ENCODE measurements at places on chromosomes 7 and 10.

DNA sequence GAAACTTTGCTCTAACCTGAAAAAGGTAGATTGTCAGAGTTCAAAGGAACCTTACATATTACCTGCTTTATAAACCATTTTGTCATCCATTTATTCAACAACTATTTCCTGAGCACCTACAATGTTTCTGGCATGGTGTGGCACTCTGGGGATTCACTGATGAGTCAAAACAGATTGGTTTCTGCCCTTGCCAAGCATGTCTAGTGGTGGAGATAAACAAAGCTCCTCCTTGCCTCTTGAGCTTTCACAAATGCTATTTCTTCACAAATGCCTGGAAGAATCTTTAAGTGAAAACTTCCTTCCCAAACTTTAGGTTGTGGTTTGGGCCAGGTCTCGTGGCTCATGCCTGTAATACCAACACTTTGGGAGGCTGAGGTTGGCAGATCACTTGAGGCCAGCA, 85.1 kb upstream of the RELN start:
- DNase-seq = no peak

DNA sequence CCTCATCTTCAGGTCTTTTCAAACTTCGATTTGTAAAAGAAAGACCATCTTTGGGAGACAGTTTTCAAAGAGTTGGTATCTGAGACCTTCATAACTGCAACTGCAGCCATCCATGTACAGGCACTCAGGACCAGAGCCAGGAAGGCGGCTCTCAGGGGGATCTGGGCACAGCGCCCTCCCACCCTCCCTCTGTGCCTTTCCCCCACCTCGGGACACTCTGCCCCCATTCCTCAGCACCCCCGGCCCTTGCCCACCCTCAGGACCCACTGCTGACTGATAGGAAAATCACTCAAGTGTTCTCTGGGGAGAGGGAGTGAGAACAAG, 143.6 kb downstream of the CUBN start:
- no peak for DNase-seq

GRCh38 chr10:283916-284356, 148.7 kb downstream of the ZMYND11 start:
- DNase-seq = no peak

- DNase-seq = peak; percentile 11
Observed at GRCh38 chr10:92848037-92848440, 281 bp upstream of the EXOC6 start.

DNA sequence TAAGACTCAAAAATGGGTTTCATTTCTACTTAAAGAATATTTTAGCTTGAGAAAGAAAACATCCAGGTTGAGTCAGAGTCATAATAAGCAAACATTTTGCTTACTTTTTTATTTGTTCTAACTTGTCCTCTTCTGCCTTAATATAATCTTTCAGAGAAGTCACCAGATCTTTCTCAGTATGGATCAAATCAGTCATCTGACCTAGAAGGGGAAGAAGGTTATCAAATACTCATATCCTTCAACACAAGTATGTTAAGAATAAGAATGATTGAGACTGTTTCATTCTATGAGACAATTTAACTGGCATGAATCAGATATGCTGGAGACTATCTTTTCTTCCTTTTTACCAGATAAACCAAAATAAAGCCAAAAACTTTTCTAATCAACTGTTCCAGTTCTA, 23.0 kb downstream of the P4HA1 start:
- DNase-seq = no peak

GRCh38 chr7:105814481-105814880, 61.9 kb downstream of the ATXN7L1 start:
- DNase-seq = no peak

DNA sequence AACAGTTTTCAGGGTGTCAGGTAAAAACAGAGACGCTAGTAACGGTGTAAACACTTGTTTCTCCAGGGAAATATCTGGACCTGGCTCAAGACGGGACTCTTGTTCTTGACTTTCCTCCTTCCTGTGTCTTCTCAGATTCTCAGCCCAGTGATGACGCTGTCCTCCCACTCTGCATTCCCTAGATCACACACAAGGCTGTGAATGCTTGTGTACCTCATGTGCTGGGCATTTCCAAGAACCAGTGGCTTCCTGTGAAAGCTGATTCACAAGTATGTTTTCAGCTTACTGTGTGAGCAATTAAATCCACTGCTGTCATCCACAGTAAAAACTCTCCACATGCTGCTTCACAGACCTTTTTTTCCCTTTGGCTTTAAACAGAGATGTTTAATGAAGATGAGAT, 193.8 kb upstream of the DPP6 start:
- no peak for DNase-seq

- peak; percentile 53 for DNase-seq
Observed at GRCh38 chr7:111734954-111735660, 172.8 kb upstream of the IMMP2L start.

GRCh38 chr10:57884965-57885617, 382.6 kb downstream of the IPMK start:
- DNase-seq = no peak

DNA sequence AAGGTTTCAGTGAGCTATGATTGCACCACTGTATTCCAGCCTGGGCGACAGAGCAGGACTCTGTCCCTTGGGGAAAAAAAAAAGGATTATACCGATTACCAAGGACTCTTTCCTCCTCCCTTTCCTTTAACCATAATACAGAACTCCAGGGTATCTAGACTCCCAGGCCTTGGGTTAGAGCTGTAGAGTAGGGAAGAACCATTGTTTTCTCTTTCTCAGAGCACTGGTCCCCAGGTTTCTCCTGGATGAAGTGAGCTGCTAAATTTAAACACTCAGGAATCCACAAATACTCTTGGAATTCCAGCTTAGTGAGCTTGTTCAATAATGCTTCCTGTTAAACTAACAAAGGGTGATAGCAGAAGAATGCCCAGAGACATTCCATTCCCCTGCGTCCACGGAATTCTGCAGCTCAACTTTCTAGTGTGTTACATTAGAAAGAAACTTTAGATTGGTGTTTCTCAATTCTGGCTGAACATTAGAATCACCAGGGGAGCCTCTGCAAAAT, 14.6 kb upstream of the RPEL1 start:
- DNase-seq = peak; percentile 96

DNA sequence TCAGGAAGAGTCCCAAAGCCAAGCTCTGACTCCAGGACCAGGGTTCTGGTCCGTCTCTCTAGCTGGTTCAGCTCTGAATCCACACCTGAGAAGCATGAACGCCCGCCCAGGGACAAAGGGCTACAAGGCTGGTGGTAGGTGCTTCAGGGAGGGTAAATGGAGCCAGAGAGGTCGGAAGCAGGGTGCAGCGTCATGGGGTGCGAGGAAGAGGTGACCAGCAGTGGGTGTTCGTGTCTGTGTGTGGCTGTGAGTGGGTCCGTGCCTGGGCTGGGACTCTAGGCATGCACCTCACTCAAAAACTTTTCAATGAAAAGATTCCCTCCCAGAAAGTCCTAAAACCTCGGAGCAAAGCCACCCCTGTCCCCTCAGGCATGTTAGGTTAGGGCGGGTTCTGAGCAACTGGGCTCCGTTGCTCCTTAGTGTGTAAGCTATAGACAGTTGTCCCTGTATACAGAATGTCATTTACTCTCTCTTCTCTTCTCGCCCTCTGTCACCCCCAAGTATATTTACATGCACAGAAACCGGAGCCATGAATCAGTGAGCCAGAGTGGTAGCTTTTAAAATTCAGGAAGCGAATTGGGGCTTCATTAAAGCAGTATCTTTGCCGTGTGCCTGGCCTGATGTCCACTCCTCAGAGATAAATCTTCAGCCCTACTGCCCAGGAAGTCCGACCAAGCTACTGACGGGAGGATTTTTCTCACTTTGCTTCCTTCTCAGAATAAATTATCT, 12.3 kb upstream of the GATA3 start:
- no peak for DNase-seq

GRCh38 chr7:80870813-80871212, 48.0 kb downstream of the SEMA3C start:
- no peak for DNase-seq

DNA sequence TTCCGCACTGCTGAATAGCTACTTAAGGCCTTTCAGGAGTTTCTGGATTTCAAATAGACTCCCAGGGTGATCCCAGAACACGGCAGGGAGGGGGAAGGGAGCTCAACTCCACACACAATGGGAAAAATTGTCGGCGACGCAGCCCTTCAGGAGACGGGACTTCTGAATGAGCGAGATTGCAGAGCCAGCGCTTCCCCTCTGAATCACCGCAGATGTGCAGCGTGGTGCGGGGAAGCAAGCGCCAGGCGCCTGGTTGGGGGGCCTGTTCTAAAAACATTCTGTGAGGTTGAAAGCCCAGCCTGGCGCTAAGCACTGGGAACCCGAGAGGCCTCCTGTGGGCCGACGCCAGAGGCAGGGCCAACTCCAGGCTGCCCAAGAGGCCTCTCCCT, 163.3 kb downstream of the MAD1L1 start:
- peak; percentile 77 for DNase-seq

GRCh38 chr7:78254726-78255055, 456.1 kb downstream of the PHTF2 start:
- DNase-seq = no peak

- no peak for DNase-seq
Observed at GRCh38 chr7:131747658-131748232, 191.3 kb upstream of the PODXL start.

DNA sequence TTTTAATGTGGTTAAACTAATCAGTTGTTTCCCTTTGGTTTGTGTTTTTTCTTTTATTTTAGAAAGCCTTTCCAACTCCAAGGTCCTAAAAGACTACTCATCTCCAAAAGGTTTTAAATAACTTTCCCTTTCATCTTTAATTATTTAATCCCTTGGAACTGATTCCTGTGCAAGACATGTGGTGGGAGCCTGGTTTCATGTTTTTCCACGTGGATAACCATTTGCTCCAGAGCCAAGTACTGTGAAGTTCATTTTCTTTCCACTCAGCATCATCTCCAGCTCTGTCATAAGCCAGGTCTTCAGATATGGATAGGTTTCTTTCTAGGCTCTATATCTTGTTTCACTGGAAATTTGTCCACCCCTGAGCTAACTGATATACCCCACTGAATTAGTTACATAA, 16.7 kb downstream of the PPP1R3C start:
- DNase-seq = peak; percentile 55

DNA sequence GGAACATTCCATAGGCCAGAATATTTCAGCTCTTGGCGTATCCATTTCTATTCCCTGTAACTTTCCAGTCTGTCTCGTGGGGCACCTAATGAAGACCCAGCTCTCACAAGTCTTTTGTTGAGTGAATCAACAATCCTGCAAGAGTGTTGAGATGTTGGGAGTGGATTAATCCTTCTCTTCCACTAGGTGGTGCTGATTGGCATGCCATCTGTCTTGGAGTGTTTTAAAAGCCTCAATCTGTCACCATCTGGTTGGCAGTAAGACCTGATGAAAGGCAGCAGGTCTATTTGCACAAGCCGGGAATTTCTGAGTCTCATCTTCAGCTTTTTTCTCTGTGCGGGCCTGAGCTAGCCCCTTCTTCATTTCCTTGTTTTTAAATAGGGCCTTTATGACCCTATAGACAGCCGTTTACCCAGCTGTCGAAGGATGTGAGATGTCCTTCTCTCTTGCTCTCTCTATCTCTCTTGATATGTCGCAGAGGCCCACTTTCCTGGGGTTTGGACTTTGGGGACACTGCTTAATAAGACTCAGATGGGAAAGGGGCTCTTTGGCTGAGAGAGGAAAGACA, 180.5 kb downstream of the ZNF365 start:
- peak; percentile 85 for DNase-seq

GRCh38 chr7:108604307-108605077, 34.8 kb downstream of the DNAJB9 start:
- no peak for DNase-seq

DNA sequence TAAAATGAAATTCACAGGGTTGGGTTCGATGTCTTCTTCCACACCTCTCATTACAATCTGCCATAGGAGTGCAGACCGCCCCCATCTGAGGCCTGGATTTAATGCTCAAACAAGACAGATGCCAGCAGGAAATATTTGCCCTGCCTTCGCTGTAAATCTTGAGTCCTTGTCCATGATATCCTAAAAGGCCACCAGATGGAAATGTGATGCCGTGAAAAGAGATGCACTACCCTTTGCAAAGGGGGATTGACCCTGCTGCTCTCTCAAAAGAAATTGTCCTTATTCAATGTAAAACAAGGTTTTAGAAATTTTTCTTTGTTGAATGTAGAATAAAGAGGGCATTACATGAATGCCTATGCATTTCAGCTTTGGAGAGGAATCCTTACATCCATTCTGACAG, 37.5 kb downstream of the AGAP4 start:
- DNase-seq = peak; percentile 39

DNA sequence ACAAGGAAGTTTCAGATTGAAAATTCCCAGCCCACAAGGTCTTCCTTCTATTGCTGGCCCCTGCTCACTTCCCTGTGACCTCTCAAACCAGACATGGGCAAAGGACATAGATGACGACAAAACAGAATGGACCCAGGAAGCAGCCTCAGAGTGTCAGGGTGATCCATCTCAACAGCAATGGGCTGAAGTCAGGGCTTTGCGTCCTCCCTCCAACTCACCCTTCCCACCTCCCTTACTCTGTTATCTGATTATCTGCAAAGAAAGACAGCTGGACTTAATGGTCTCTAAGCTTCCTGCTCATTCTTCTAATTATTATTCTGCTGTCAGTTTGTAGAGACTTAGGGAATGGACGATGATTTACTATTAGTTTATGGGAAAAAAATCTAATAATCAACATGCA, 115.9 kb downstream of the PIP4K2A start:
- no peak for DNase-seq

DNA sequence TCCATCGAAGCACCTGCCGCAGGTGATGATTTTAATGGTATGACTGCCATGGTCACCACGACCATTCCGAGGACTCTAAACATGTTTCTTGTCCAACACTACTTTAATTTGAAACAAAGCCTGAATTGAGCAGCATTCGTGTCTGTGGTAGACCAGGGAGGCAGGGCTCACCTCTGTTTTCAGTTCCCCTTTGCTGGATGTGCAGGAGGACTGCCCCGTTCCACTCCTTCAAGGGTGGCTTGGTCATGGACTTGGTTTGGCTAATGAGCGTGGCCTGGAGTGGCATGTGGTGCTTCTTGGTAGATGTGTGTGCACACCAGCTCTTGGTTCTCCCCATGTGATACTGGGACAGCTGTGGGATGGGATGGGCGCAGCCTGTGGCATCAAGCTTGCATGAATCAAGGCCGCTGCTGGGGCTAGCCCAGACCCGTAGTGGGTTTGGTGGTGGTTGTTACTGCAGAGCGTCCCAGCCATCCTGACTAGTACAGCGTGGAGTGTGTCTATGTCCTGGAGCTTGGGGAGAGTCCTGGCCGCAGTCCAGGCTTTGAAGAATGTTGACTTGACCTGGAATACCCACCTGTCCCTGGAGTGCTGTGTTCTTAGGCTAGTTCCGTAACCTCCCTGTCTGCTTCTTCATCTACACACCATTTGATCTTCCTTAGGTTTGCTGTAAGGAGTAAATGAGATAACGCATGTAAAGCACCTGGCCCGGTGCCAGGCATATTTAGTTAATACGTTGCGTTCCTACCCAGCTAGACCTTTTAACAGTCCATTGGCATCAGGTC, 34.8 kb downstream of the MGMT start:
- DNase-seq = no peak

DNA sequence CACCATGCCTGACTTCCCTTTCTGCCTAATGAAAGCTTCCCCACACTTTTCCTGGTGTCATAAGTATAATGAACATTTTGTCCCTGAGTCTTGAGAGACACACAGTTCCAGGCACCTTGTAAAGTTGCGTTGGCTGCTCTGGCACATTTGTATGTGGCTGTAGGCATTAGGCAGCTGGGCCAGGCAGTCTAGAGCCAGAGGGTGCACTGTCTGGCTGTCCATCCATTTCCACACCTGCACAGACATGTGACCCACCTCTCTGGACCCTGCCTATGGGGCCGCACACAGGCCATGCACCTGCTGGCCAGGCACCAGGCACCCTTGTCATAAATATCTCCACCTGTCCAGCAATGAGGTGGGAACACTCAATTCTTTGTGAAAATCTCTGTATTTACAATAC, 54.7 kb upstream of the ANTXRL start:
- DNase-seq = no peak

GRCh38 chr7:157785486-157786186, 448.8 kb downstream of the DNAJB6 start:
- DNase-seq = no peak
